ENCODE measurements at places on chromosomes 4 and X.

- DNase-seq, result no peak
Measured at GRCh38 chr4:75135068-75135825, 202.3 kb downstream of the PARM1 start.

DNA sequence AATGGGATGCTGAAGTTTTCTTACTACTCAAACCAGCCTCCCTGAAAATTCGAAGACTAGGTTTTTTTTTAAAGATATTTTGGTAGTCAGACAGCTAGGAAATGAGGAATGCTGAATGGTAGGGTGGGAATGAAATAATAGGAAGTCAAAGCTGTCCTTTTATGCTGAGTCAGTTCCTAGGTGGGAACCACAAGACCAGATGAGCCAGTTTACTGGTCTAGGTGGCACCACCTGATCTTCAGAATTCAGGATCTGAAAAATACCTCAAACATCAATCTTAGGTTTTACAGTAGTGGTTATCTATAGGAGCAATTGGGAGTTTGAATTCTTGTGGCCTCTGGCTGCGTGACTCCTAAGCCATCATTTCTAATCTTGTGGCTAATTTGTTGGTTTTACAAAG lies 183.1 kb upstream of the GALNT7 start:
- no peak for DNase-seq

- DNase-seq, result no peak
Measured at GRCh38 chr4:37976507-37976906, 16.3 kb downstream of the PTTG2 start.

DNA sequence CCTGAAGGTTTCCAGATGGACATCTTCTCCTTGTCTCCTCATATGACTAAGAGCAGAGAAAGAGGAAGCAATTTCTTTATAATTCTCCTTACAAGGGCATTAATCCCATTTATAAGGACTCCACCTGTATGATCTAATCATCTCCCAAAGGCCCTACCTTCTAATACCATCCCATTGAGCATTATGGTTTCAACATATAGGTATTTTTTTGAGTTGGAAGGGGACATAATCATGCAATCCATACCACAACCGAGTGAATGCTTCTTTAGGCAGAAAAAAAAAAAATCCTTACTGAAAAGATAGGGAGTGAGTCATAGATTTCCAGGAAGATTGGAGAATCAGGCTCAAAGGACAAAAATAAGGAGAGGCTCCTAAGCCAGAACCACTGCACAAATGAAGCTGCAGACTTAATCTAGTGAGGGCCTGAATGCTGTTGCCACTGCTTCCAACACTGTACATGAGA lies 312.5 kb upstream of the HS3ST1 start:
- DNase-seq, result no peak

GRCh38 chr4:43457866-43458265 lies 565.4 kb downstream of the GRXCR1 start:
- DNase-seq, result no peak

GRCh38 chr4:19158107-19158809 lies 1093.4 kb upstream of the SLIT2 start:
- no peak for DNase-seq

GRCh38 chr4:125021189-125021588 lies 293.6 kb upstream of the FAT4 start:
- no peak for DNase-seq

DNA sequence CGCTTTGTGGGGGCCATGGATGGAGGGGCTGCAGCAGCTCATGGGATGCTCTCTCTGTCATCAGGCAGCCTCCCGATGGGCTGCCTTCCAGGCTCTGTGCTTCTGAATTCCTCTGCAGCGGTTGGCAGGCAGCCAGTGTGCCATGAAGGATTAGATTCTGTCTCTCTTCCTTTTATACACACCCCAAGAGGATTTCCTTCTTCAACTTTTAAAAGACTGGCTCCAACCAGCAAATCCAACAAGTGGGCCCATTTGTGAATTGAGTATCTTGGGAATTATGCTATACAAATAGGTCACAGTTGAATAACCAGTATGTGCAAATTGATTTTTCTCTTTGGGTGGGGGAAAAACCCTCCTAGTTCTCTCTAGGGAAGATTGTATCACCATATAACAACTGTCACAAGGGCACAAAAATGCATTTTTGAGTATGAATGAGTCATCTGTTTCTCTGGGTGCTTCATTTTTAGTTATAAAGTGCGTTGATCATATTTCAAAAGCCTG lies 96.8 kb upstream of the FAT1 start:
- no peak for DNase-seq

DNA sequence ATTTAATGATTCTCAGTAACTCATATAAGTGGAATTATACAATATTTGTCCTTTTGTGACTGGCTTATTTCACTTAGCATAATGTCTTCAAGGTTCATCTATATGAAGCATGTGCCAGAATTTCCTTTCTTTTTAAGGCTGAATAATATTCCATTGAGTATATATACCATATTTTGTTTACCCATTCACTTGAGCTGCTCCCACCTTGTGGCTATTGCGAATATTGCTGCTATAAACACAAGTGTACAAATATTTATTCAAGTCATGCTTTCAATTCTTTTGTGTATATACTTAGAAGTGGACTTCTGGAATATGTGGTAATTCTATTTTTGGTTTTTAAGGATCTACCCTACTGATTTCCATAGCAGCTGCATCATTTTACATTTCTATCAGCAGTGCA lies 219.1 kb downstream of the MID1 start:
- no peak for DNase-seq

- no peak for DNase-seq
Measured at GRCh38 chrX:13200398-13200797, 119.5 kb downstream of the ATXN3L start.

DNA sequence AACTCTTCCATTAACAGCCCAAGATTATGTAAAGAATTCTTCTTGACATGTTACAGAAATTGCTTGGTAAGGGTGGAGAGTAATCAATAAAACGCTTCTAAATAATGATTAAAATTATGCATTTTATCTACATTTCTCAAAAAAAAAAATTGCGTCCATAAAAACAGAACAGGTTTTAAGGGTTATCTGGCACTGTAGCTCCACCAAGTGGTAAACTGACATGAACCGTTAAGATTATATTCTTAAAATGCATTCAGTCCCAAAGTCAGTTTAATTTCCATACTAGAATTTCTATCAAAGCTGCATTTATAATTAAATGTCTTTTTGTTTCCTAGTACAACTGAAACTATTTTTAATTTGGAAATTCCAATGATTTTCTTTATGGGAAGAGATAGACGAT lies 214.0 kb upstream of the UGT8 start:
- no peak for DNase-seq

DNA sequence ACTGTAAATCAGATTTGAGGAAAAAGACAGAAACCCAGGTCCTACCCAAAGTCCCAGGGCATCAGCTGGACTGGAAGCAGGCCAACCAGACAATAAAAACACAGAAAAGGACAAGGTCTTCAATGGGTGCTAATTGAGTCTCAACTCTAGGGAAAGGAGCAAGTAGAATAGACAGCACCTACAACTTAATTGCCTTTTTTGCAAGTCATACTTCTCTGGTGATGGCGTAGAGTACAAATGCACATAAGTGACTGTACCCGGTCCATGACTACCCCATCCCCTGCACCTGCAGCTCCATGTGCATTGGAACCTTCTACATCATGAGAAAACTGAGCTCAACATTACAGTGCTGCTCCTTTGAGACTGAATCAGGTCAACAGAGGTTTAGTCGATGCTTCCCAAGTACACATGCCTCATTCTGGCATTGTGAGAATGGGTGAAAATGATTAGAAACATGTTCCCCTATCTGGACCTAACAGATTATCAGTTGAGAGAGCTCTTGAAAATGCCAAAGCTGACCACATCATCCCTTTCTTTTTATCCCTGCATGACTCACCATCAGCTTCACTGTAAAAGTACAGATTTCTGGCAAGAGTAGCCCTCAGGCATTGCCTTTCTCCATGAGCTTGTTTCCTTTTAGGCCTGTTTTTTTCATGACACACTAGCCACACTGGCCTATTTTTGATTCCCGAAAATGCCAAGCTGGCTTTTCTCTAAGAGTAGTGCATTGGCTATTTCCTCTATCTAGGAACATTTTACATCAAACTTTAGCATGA lies 298.3 kb downstream of the HS3ST1 start:
- DNase-seq, result peak; percentile 44

GRCh38 chr4:41339812-41340809 lies 83.4 kb downstream of the UCHL1 start:
- peak; percentile 60 for DNase-seq

- no peak for DNase-seq
Measured at GRCh38 chr4:164383058-164383357, 370.9 kb upstream of the SMIM31 start.

GRCh38 chr4:142663828-142664227 lies 182.3 kb downstream of the INPP4B start:
- DNase-seq, result no peak

DNA sequence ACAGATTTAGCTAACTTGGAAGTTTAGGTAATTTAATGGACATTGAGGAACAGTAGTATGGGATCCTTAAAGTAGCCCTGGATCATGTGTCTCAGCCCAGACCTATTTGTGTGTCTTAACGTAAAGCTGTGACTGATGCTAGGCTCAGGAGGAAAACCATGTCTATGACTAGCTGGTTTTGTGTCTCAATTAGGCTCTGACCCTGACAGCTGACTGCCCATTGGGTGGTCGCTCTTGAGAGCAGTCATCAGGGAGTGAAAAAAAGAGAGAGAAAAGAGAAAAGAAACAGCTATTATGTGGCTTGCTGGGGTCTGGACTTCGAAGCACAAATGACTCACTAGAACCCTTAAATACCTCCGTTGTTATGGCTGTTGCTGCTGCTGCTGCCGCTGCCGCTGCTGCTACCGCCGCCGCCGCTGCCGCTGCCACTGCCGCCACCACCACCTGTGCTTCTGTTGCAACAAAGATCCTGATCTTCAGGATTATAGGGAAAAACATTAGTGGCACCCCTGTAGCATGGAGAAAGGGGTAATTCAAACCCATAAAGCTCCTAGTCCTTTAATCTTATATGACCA lies 70.7 kb downstream of the GSPT2 start:
- DNase-seq, result no peak

- DNase-seq, result no peak
Measured at GRCh38 chr4:88738180-88738579, 40.6 kb upstream of the NAP1L5 start.

GRCh38 chr4:89213382-89213701 lies 94.3 kb downstream of the GPRIN3 start:
- DNase-seq, result no peak

Measured in ELF-1 (cell line).